ENCODE measurements at places on chromosomes 3 and 15. TPM values are rescaled to one million over a fixed set of nuclear protein-coding genes. Genes with fewer than 3 reads are reported as not detected.

SEMA3F gene
- 0.52 TPM for total RNA-seq

HYAL3 gene
- total RNA-seq: 2.4 TPM

LRRIQ4 gene
- total RNA-seq: not detected

DNA sequence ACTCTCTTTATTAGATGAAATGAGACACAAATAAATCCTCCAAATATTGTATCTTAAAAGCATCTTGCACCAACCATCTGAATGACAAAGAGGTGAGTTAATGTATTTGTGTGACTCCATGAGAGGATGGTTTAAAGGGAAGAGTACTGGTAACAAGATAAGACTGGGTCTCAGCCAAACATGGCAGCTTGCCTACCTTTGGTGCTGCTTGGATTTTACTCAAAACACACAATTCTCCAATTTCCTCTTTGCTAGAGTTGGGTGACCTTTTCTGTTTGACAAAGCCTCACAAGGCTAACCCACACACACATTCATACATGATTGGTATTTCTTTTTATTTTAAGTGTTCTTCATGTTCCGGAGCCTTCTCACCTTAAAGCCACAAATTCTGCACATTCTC, 506.4 kb downstream of the FGF12 start:
- no peak for DNase-seq

DNA sequence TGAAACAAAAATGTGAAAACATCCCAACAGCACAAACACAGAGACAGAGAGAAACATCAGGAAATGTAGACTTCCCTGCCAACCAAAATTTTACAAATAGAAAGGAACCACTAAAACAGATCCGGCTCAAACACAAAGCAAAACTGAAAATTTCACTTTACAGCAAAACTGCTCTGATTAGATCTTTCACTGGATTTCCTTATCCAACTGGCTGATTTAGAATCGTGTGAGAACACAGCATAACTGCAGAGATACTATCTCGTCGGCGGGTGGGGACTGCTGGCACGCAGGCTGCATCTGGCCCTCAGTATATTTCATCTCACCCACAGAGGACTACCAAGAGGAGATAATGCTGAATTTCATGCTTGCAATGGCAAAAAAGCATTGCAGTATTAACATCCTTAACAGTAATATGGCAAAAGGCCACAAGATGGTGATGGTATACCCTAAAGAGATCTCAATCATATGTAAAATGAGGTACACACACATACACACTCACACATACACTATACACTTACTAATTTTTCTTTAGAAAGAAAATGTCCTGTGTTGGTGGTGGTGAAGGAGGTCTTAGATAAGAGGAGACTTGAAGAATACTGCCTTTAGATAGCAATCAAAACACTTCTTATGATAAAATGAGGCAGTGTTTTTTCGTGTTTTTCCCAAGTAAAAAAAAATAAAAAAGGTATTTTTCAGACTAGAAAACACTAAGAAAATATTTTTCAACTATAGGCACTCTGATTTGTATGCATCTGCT, 10.6 kb upstream of the LEO1 start:
- DNase-seq: peak; percentile 69

- DNase-seq: no peak
Measured at GRCh38 chr3:55164876-55165275, 237.0 kb upstream of the LRTM1 start.

GRCh38 chr3:53269888-53270880, 14.4 kb upstream of the TKT start:
- DNase-seq: peak; percentile 79

DNA sequence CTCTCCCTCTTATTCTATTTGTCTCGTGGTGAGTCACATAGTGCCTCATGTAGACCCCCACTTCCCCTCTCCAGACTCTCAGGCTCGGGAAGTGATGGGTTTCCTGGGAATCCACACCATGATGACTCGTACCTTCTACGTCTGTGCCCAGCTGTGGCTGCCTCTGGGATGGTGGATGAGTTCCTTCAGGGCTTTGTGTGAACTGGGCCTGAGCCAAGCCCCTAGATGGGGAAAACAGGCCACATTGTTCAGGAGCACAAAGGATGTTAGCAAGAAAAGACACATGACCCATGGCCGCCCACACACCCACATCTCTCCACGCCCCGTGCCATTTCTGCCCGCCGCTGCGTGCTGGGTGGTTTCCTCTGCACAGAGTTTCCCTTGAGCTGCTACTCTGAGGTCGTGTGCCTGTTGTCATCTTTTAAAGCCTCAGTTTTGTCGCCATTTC, 10.5 kb downstream of the ISG20 start:
- DNase-seq: peak; percentile 87
